ENCODE measurements at places on chromosomes 5 and 9. TPM values are rescaled to one million over a fixed set of nuclear protein-coding genes. Genes with fewer than 3 reads are reported as not detected.

DNA sequence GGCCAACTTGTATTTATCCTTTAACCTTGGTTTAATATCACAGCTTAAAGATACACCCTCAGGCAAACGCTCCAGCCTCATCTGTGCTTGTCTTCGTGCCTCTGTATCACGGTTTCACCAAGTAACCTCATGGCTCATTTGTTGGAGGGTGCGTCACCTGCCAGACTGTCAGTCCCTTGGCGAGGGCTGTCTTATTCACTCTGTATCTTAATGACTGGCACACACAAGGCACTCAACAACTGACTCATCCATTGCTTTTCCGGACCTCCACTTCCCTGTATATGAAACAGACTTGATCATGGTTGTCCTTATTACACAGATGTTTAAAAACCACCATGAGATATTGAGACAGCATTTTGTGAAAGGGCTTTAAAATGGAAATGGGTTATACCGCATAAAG, 28.0 kb downstream of the LCP2 start:
- DNase-seq, result no peak

GRCh38 chr5:59069438-59070079, 486.7 kb downstream of the RAB3C start:
- peak; percentile 26 for DNase-seq

GRCh38 chr9:131702911-131703310, 37.0 kb downstream of the RAPGEF1 start:
- DNase-seq, result no peak

Gene GRPEL2
- total RNA-seq, result 15.4 TPM

Gene BOD1
- total RNA-seq, result 43.4 TPM

Data from left cardiac atrium (tissue), 4 donors.